Stimulated activated CD4-positive, alpha-beta T cell treated with anti-CD3 and anti-CD28 coated beads, Interleukin-12 subunit alpha, Interleukin-12 subunit beta, amount 100 ng/mL, for 24 hours (primary cell): ENCODE measurements at places on chromosomes 5 and 9.

GRCh38 chr9:92714787-92715487, 45.0 kb upstream of the IPPK start:
- DNase-seq, result no peak

DNA sequence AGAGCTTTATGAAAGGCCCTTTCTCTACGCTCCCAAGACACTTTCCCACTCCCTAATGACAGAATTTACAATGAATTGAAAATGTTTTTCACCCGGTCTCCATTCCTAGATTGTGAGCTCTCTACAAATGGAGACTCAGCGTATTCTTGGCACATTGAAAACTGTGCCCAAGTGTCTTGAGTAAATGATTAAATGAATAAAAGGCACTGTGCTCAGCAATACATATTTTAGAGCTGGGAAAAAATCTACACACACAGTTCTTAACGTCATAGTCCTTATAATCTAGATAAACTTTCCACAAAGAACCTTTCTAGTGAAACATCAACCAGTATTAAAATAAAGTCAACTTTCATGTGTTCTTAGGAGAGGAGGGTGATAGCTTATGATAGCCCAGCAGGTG, 634.0 kb downstream of the RAB3C start:
- DNase-seq, result no peak

DNA sequence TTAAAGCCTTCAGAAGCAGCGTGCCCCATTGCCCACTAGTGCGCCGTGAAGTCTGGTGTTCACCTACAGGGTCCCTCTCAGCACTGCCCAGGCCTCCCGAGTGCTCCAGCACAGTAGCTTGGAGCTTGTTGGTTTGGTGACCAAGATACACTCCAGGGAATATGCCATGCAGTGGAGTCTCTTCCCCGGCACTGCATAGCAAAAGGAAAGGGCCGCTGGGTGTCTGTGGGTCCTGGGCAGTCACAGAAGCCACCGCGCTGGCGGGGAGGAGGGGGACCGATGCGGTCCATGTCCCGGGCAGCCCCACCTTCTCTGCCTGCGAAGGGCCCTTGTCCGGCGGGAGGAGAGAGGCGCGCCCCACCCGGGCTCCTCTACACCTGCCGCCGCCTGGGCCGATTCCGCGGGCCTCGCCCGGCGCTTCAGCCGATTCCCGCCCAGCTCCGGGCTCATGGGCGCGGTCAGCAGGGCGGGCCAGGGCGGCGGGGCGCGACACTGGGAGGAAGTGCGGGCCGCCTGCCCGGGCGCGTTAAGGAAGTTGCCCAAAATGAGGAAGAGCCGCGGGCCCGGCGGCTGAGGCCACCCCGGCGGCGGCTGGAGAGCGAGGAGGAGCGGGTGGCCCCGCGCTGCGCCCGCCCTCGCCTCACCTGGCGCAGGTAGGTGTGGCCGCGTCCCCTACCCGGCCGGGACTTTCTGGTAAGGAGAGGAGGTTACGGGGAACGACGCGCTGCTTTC, at the start of gene SYK:
Gene SYK, plus strand, starts transcription at position 579 of the 732 bp plus-strand sequence. CDS start 42,080 bp downstream, outside the sequence.
- no peak for DNase-seq

DNA sequence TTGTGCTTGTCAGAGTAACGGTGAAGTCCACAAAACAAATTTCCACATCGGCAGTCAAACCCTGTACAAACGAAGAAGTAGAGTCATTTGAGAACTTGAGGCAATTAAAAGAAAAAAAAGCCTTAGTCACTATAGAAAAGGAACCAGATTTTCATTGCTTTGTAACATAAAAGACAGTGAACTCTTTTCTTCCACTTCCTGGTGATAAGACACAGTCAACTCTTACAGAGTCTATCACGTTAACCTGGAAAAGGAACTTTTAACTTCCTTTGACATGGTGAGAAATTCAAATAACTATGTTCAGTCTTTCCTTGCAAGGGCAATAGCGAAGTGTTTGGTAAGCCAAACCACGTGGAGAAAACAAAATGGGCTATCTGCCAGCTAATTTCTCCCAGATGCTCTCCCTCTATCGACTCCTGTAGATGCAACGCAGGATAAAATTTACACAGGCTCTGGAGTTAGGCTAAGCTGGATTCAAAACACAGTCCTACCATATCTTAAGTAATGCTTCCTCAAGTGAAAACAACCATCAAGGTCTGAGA, 8.9 kb downstream of the ZFAND5 start:
- no peak for DNase-seq

DNA sequence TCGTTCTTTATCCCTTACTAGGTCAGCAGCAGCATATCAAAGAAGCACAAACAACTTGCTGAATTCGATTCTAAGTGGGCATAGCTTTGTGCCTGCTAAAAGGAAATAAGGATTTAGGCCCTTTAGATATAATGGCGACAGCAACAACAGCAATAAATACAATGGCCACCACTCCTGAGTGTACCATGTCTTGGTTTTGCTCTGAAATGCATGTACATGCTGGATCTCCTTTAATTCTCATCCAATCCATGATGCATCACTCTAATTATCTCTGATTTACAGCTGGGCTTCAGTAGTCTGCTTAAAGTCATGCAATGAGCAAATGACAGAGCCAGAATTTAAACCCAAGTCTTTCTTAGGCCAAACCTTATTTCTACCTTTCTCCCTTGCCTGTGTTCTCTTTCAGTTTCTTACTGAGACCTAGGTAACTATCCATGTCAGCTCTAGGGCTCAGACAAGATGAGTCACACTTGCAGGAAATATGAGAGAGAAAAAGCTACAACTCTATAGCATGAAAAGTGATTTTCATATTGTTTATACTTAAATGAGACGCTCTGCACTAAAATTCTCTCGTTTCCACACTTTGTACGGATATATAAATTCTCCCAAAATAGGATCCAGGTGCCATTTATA, 111.8 kb downstream of the HMHB1 start:
- DNase-seq, result no peak

- no peak for DNase-seq
Measured at GRCh38 chr5:61076626-61077025, 85.6 kb downstream of the SMIM15 start.

DNA sequence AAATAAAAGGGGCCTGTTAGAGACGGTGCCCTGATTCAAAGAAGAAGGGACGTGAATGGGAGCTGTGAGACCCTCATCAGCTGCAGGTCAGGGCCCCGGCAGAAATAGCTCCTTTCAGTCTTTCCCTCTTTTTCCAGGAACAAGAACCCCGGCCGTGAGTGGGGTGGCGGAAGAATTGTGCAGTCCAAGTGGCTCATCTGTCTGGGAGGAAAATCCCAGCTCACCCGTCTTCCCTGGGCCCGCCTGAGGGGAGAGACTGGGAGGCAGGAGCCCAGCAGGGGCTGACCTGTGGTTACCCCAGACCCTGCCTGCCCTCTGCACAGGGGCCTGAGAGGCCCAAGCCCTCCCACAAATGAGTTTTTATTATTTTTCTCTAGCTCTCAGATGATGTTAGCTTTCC, 24.8 kb upstream of the CSF1R start:
- DNase-seq, result no peak

GRCh38 chr5:53984971-53985370, 325.4 kb downstream of the ARL15 start:
- DNase-seq, result no peak
